ENCODE measurements at places on chromosomes 3 and 15.

DNA sequence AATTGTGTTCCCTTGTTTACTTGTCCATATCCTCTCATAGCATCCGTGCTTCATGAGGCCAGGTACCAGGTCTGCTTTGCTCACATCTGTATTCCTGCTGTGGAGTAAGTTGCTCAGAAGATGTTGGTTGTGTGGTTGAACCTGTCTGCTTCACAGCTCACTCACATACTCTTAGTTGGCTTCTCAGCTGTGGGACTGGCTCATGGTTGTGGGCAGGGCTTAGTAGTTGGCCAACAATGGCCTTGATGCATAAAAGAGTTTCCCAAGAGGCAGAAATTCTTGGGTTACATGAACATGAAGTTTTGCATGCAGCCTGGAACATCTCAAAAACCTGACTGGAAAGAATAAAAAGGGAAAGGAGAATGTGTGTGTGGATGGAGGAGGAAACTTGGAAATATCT is 17.0 kb downstream of the CELF6 start:
- DNase-seq = no peak

GRCh38 chr3:192060160-192060781 is 599.3 kb downstream of the PYDC2 start:
- no peak for DNase-seq

- DNase-seq = no peak
Measured at GRCh38 chr3:73324203-73325155, 263.0 kb downstream of the EBLN2 start.

- no peak for DNase-seq
Measured at GRCh38 chr3:143612541-143612940, 235.7 kb downstream of the SLC9A9 start.

DNA sequence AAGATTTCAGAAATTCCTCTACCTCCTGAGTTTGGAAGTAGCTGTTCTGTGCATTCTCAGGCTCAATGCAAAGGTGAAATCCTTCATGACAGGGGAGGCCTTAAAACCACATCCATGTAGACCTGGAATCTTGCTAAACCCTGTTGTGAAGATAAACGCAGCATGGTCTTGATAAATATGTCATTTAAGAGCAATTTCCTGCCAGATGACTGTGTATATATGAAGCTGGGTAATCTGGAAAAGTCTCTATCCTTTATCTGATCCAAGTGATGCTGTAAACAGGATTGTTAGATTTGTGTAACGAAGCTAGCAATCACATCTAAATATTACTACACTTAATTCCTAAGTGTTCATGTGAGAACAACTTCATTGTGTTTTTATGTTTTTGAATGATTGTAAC is 9.1 kb downstream of the MCTP2 start:
- DNase-seq = no peak

GRCh38 chr15:72833561-72833960 is 50.0 kb upstream of the ADPGK start:
- DNase-seq = no peak

- DNase-seq = no peak
Measured at GRCh38 chr15:49238342-49238741, 68.3 kb downstream of the GALK2 start.

- DNase-seq = no peak
Measured at GRCh38 chr15:31934821-31935220, 95.5 kb upstream of the CHRNA7 start.

DNA sequence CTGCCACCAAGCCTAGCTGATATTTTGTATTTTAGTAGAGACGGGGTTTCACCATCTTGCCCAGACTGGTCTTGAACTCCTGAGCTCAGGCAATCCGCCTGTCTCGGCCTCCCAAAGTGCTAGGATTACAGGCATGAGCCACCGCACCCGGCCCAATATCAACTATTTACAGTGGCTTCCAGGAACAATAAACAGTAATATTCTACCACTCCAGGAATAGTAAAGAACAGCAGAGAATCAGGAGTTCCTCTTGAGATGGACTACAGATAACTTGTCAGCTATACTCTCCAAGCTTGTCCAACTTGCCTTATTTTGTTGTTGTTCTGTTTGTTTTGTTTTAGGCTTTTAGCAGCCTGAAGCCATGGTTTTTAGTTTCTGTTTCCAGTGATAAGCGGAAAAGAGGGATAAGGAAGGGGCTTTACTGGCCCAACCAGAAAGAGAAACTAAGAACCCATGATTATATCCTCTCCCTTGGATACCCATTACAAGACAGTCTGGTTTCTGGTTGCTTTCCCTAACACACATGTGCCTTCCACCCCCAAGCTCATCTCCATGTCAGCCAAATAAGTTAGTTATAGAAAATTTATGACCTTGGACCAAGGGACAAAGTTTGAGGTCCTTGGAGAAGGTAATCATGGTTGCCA is 36.7 kb downstream of the ARHGEF3 start:
- DNase-seq = no peak

DNA sequence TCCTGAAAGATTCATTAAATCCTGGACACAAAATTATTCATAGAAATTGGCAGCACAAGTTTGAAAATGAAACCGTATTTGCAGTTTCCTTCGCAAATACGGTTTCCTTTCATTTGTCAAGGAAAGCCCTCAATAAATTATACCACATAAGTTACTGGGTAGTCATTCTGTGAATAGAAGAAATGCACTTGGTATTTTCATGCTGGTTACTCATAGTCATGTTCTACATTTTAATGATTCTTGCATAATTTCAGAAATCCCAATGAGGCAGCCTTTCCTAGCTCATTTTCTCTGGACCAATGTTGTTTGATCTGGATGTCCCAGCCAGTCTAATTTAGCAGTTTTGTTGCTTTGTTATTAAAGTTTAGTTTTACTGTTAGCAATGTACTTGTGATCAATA is 43.2 kb downstream of the MINAR1 start:
- DNase-seq = no peak

DNA sequence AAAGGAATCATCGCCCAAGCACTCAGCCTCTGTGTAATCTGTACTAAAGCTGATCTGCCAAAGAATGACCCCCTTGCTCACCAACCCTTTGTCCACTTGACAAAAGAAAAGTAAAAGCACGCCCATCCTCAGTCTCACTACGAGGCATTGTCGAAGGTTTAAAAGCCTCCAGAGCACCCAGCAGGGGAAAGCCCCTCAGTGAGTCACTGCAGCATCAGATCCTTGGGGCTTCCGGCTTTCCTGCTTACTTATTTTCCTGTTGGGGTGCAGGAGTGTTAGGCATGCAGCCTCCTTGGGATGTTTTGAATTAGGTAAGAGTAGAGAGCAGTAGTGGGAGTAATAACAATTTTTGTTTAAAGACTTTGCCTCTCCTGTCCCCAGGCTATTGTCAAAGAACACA is 216.1 kb downstream of the MTHFS start:
- DNase-seq = no peak

DNA sequence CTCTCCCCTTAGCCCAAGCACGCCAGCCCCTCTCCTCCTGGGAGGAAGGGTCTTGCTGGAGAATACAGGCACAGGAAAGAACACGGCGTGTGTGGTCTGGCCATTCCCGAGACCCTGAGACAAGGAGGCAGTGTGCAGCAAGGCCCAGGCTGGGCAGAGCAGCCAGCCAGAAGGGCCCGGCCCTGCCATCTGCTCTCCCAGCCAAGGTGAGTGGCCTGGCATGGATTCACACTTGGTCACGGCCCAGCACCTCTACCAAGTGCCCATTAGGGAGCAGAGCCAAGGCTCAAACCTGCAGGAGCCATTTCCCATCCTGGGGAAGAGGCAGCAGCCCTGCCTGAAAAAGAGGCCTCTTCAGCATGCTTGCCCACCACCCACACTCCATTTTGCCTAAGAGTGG is 28.6 kb downstream of the MEGF11 start:
- no peak for DNase-seq

DNA sequence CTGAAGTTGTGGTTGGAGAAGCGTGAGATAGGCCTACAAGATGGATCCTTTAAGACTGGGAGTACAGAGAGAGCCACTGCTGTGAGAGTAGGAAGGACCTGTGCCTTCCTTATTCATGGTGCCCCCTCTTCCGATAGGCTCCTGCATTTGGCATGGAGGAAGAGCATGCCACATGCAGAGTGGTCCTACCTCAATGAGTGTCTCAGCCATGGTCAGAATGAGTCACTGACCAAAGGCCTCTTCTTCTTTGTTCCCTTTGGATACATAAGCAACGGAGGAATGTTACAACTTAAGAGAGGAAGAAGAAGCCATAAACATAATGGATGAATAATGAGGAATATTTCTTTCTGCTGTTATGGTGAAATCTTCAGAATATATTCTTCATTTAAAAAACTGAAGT is 681.2 kb upstream of the GRM7 start:
- DNase-seq = no peak

- no peak for DNase-seq
Measured at GRCh38 chr3:194112120-194113106, 23.5 kb upstream of the HES1 start.

DNA sequence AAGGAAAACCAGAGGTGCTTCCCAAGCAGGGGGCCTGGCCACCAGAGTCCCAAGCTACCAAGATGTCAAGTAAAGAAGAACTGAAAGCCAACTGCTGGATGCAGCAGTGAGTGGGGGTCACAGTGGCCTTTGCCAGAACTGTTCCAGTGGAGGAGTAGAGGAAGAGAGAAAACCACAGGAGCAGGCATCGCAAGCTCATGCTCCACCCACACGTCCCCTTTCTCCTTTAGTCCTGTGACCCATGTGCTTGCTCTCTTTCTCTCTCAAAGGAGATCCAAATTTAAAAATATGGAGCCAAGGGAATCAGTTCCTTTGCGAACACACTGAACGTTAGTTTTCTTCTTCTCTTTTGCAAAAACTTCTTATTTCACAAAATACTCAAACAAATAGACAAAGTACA is 12.4 kb upstream of the ABHD2 start:
- peak; percentile 91 for DNase-seq

DNA sequence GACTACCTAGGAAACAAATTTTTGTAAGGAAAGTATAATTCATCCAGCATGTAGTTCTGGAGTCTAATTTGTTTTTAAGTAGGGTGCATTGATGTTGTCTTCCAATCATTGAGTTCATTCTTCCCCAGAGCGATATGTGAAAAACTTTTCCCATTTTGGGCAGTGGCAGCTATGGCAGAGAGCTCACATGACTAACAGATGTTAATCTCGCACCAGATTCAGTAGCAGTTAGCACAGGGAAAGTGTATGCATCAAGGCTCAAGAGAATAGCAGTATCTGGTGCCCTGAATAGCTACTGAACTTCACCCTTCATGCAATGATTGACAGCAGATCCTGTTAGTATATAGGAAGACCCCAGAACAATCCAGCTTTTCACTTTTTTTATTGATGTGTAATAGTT is 46.3 kb upstream of the TCAIM start:
- no peak for DNase-seq

DNA sequence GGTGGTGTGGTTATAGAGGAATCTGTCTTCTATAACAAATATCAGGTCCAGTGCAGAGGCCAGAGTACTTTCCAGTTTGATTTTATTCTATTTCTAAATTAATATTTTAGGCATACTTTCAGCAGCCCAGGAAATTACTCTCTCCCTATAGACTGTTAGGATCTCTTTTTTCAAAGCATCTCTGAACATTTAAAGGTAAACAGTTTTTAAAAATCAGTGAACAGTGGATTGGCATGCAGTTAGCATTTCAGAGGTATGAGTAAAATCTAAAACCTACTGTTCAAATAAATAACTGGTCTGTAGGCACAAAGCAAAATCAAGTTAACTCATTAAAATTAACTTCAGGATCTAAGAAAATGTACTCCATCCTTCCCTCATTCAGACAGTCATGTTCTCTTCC is 3.0 kb downstream of the ZBED2 start:
- DNase-seq = no peak

- no peak for DNase-seq
Measured at GRCh38 chr3:195239121-195239520, 31.8 kb downstream of the XXYLT1 start.

DNA sequence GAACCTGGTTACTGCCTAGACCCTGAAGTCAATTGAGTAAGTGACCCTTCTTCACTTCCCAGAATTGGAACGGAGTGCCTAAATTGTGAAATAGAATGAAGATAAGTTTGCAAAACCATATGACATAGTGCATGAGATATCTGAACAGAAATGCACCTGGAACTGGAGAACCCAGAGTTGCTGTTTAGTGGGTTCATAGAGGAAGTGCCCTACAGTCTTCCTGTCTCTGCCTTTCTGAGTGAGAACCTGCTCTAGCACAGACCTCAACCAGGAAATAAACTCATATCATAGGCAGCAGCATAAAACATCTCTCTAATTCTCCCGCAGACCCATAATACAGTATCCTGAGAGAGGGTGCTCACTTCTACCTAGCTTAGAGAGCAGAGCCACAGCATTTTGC is 82.9 kb downstream of the EOMES start:
- peak; percentile 46 for DNase-seq

DNA sequence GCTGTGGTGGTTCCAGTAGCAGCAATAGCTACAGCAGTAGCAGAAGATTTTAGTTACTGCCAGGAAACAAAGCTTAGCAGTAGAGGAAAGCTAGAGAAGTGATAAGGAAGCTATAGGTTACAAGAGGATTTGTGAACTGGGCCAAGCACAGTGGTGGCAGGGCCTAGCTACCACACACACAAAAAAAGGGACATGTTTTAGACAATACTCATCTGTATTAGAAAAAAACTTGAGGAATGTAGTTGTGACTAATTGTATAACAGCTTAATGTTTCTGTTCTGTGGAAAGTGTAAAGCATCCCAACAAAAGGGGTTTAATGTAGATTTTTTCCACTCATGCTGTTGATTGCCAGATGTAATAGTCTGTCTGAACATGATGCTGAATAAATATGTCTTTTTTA is 29.9 kb upstream of the PFN2 start:
- DNase-seq = no peak

- no peak for DNase-seq
Measured at GRCh38 chr3:16286161-16286560, 21.1 kb downstream of the OXNAD1 start.

GRCh38 chr3:108546247-108546646 is 35.9 kb upstream of the MYH15 start:
- DNase-seq = no peak

- no peak for DNase-seq
Measured at GRCh38 chr15:42868683-42869082, 51.9 kb downstream of the TTBK2 start.

DNA sequence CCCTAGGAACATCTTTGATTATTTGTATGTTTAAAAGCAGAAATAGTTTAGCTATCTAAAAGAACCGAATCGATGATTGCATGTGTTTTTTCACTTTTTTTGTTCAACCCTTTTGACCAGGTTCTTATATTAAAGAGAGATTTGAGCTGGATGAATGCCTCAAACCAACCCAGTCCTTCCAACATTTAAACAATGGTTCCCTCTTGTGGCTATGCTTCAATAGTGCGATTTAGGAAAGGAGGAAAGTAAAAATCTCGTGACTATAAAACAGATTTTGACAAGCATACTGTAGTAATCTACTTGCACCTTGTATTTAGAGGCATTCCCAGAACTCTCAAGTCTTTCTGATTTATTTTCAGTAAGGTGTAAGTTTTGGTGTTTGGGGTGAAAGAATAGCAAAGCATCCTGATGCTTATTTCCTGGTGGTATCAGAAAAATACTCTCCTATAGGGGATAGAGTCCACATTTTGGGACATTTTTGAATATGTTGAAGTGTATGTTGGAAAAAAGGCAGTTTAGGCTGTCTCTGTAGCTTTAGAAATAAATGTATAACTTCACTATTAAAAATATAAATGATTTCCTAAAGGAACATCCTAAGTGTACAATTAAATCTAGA is 159.6 kb upstream of the KCNH8 start:
- no peak for DNase-seq

Measured in inflammatory macrophage (primary cell).